ENCODE measurements at places on chromosomes 11 and 22.

- DNase-seq, result peak; percentile 48
These were observed 6.3 kb upstream of the KDELR3 start for GRCh38 chr22:38461414-38462081.

DNA sequence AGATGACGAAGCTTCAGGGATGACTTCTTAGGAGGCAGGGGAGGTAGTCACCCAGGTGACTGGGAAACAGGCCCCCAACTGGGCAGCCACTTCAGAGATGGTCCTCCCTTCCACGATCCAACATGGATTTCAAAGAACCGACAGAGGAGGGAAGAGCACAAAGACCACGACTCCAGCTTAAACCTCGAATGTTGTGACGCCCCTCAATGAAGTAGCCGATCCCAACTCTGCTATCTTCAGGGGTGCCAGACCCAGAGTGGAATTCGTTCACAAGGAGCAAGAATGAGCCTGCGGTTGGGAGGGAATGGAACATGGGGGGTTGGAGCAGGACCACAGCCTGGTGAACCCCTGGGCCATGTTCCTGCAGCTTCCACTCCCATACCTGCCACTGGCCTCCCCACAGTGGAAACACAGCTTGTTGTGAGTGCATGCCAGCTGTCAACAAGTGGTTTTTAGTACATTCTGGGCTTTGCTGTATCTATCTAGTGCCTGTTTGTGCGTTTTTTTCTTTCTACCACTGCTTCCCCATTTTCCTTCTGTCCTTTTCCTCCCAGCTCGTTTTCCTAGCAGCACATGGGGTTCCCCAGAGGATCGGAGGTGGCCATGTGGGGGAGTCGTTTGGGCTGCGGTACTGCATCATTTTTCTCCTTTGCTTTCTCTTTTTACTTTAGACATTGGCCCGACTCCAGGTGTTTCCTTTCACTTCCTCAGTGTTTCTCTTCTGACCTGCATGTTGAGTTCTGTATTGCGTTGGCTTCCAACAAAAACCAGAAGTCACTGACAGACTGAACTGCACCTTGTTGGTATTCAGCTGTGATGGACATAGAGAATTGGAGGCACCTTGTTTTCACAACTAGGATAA, 65.8 kb downstream of the MORC2 start:
- DNase-seq, result no peak

- no peak for DNase-seq
These were observed 9.2 kb upstream of the TSKU start for GRCh38 chr11:76773921-76774361.

DNA sequence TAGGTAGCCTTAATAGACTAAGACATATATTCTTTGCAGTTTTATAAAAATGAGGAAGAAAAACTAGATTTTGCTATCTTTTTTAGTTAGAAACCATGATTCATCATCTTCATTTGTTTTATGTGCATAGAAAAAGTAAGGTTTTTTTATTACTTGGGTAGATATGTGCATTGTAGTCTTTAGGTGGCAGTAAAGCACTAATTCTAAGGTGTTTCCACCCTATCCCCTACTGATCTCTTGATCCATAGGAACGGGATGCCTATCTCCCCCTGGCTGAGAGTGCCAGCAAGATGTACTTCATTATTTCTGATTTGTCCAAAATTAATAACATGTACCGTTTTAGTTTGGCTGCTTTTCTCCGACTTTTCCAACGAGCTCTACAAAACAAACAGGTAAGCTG, 148.1 kb downstream of the DYNC2H1 start:
- DNase-seq, result no peak

- DNase-seq, result no peak
These were observed 29.0 kb downstream of the TMEM225 start for GRCh38 chr11:123856444-123856843.

DNA sequence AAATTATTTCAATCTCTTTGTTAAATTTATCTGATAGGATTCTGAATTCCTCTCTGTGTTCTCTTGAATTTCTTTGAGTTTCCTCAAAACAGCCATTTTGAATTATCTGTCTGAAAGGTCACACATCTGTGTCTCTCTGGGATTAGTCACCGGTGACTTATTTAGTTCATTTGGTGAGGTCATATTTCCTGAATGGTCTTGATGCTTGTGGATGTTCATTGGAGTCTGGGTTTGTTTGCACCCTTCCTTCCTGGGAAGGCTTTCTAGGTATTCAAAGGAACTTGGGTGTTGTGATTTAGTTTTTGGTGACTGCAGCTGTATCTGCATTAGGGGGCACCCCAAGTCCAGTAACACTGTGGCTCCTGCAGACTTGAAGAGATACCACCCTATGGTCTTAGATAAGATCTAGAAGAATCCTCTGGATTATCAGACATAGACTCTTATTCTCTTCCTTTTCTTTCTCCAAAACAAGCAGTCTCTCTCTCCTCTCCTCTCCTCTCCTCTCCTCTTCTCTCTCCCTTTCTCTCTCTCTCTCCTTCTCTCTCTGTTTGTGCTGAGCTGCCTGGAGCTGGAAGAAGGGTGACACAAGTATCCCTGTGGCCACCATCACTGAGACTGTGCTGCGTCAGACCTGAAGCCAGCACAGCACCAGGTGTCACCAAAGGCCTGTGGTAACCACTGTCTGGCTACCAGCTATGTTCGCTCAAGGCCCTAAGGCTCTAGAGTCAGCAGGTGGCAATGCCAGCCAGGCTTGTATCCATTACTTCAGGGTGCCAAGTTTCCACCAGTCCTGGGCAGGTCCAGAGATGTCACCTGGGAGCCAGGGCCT, 3.3 kb upstream of the HEPN1 start:
- no peak for DNase-seq
